ENCODE measurements at places on chromosomes 12 and 14.

DNA sequence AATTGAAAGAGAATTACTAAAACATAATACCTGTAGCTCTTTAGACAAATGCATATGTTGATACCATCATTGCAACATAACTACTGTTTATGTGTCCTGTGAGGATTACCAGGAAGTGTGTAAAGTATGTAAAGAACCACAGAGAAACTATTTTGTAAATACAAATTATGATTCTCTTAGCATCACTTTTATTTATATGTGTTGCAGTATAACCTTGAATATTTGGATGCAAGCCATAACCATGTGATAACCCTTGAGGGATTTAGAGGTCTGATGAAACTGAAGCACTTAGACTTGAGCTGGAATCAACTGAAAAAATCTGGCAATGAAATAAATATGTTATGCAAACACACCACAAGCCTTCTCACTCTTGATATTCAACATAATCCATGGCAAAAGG lies 77.5 kb downstream of the LRRC9 start:
- no peak for DNase-seq

DNA sequence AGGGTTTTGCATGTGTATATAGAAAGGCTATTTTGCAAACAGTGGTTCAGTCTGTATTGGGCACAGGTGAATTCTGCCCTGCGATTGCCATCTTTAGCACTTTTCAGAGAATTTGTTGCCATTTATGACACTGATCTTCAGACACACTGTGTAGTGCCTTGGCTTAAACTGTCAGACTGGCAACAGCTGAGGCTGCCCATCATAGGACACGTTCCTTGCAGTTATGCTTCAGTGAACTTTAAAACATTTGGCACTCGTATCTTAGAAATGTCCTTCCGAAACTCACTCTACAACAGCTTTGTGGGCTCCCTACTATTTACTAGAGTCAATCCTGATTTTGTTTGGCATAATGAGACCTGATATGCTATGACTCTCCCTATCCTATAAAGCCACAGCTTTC lies 29.1 kb downstream of the AP5M1 start:
- DNase-seq: no peak

GRCh38 chr14:72826039-72826438 lies 67.9 kb downstream of the DPF3 start:
- no peak for DNase-seq

- no peak for DNase-seq
Observed at GRCh38 chr14:66979101-66979974, 209.9 kb upstream of the GARIN2 start.

DNA sequence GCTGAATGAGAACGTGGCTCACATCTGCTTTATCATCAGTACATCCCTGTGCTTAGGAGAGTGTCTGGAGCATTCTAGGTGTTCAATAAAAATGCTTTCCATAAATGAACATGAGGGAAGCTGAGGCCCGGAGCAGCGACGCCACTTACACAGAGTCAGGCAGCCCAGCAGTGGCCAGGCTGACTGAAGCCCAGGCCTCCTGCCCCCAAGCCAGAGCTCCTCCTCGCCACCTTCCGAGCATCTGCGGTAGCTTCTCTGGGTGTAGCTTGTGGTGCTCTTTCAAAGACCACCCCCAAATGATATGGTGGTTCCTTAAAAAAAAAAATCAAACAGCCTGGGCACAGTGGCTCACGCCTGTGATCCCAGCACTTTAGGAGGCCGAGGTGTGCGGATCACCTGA lies 88.8 kb downstream of the FBXL14 start:
- DNase-seq: no peak

GRCh38 chr12:121191151-121191550 lies 18.8 kb upstream of the P2RX4 start:
- no peak for DNase-seq

DNA sequence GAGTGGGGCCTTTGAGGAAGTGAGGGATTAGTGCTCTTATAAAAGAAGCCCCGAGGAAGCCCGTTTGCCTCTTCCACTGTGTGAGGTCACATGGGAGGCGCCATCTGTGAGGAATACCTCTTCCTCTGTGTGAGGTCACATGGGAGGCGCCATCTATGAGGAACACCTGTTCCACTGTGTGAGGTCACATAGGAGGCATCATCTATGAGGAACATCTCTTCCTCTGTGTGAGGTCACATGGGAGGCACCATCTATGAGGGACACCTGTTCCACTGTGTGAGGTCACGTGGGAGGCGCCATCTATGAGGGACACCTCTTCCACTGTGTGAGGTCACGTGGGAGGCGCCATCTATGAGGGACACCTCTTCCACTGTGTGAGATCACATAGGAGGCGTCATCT lies 69.7 kb downstream of the SLC24A4 start:
- DNase-seq: no peak

GRCh38 chr12:120118321-120119061 lies 1.9 kb upstream of the RAB35 start:
- DNase-seq: no peak

- DNase-seq: no peak
Observed at GRCh38 chr12:74899031-74899829, 310.4 kb downstream of the KCNC2 start.

DNA sequence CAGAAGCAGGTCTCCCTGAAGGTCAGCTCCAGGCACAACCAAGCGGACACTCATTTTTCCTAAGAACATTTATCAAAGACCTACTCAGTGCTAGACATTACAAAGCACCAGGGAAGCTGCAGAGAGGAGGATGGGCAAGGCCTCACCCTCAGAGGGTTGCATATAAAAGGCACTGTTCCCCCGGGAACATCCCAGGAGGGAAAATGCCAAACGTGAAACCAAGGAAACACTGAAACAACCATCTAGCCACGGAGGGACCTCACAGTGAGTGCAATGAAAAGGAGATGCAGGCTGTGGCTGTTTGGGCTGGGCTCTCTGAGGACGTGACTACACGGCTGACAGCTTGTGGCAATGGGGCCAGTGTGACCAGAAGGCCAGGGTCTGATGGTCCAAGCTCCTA lies 117.4 kb upstream of the VASH1 start:
- DNase-seq: no peak

DNA sequence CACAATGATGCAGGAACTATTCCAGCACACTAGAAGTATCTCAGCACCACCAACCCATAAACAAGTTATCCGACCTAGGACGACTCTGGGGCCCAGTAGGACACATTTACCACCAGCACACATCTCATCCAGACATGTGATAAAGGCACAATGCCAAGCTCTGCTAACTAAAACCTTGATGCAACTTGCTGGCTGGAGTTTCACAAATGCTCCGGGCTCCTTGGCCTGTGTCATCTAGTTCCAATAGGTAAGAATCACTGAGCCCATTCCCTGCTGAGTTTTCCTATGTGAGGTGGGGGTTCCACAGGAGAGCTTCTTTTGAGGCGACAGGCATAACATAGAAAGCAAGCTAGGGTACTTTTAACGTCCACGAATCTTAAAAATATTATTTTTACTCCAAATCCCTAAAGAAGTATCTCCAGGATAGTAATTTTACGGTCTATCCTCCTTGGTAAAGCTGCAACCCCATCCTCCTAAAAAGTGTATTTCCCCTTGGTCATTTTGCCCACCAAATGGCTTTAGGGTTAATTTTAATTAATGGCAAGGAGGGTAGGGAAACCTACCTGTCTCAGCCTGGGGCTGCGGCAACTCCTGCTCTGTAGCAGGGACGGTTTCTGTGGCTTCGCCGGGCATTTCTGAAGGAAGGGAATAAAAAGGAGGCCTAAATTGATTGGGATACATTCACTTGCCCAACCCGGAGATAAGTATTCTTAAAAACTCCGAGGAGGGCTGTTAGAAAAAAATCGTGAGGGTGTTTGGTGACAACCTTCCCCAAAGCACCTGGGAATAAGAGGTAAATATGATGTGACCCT lies 1.0 kb downstream of the NACA start:
- no peak for DNase-seq

GRCh38 chr12:79998554-79998953 lies 63.7 kb upstream of the PPP1R12A start:
- no peak for DNase-seq

DNA sequence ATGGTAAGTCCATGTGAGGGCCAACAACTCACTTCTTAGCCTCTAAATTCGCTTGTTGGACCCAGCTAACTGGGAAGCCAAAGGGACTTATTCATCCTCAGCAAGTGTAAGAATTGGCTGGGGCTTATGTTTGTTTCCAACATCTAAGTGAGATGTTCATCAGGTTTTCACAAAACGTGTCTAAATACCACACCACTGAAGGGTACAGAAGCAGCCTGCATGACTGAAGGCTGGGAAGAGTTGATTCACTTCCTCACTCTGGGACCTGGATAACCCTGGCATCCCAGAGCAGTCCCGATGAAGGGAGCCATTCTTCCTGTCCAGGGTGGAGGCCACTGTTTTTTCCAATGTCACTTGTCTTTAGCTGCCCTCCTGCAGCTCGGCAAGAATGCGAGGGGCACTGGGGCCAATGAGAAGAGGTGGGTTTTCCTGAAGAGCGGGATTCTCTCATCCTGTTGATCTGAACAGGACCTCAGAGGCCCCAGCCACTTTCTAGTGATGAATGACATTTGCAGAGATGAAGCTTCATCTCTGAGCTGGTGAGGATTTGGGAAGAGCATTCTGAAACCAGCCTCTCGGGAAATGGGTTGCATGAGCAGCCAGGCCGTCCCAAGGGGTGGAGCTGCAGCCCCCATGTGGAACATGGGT lies 12.2 kb upstream of the COL2A1 start:
- DNase-seq: no peak

- DNase-seq: no peak
Observed at GRCh38 chr14:74542056-74542685, 48.6 kb downstream of the ISCA2 start.

GRCh38 chr14:74921987-74922751 lies 891 bp downstream of the RPS6KL1 start:
- DNase-seq: no peak

- DNase-seq: peak; percentile 55
Observed at GRCh38 chr14:24673534-24674203, 39.7 kb upstream of the GZMB start.

- no peak for DNase-seq
Observed at GRCh38 chr12:131356485-131357184, 354.3 kb upstream of the SFSWAP start.

GRCh38 chr12:93500201-93500600 lies 32.9 kb downstream of the MRPL42 start:
- no peak for DNase-seq

DNA sequence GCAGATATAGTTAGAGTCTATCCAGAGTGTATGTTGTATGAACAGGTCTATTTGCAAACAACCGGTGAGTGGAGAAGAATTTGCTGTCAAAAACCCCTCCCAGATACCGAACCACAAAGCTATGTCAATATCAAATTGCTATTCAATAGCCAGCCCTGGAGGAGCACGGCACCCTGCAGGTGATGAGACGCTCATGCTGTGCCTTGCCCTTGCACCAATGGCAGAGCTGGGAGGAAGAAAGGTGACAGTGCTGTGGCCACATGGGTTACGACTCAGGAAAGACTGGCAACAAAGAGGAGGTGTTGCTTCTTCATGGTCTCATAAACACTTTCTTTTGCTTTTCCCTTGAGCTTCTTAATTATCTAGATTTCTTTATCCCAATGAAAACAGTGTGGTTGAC lies 55.7 kb downstream of the PAX9 start:
- no peak for DNase-seq

Data from stimulated activated CD8-positive, alpha-beta memory T cell treated with anti-CD3 and anti-CD28 coated beads, Interleukin-2, amount 100 ng/mL, for 48 hours (primary cell).